ENCODE measurements at places on chromosomes 16 and 17.

DNA sequence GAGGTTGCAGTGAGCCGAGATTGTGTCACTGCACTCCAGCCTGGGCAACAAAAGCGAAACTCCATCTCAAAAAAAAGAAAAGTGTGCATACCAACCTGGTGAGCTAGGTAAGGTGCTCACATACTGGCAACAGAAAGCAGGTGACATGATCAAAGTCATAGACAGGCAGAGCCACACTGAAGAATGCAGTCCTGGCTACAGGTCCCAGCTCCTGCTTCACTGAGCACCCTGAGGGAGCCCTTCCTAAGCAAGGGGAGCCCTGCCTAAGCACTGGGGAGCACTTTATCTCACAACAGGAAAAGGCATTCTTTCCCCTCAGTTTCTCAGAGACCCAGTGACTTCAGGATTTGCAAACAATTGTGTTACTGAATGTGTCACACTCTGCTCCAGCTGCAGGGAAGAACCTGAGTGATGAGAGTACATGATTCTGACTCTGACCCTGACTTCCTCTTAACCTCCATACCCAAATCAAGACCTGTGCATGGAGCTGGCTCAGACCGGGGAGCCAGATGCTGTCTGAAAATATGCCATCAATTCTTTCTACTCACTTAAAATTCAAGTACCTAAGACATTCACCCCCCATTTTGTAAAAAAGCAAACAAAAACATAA lies 40.5 kb downstream of the ANKRD11 start:
- DNase-seq: no peak

- DNase-seq: no peak
Measured at GRCh38 chr16:79127766-79128165, 472.8 kb downstream of the MAF start.

- DNase-seq: no peak
Measured at GRCh38 chr17:28725166-28725659, 820 bp downstream of the TLCD1 start.

DNA sequence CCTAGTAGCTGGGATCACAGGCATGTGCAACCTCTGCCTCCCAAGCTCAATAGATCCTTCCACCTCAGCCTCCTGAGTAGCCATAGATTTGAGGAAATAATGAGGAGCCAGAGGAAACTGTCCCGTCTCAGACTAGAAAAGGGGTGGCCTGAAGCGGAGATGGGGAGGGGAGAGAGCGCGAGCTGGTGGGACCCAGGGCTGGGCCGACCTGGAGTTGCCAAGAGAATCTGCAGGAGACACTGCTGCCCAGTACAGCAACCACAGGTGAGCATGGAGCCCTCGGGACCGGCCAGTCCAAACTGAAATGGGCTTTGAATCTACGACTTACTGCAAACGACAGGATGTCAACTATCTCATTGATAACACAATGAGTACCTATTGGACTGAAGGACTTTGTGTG lies 24.3 kb downstream of the CD300A start:
- no peak for DNase-seq

DNA sequence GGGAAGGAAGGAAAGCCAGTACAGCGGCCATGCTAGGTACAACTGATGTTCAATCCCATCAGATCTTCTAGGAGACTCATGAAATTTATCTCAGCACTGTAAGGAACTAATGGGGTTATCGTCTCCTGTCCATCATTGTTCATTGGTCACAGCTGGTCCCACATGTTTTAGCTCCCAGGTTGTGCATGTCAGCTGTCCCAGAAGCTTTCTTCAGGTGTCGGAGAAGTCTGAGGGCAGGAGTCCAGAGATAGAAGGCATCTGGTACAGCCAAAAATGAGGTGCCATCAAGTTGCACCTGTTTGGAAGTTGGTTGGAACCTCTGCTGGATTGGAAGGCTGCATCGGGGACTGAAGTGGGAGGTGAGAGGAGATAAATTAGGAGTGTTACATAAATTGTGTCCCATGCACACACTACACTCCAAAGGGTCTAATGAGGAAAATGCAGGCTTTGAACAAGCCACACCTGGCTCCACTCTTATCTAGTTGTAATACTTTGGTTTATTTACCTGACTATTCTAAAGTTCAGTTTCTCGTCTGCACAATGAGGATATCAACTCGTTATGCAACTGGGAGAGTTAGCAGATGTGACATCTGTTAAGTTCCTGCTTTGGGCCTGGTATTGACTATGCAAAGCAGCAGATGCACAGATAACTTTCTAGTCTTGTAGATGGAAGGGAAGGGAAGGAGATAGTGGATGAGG lies 62.9 kb downstream of the MAP2K6 start:
- no peak for DNase-seq

DNA sequence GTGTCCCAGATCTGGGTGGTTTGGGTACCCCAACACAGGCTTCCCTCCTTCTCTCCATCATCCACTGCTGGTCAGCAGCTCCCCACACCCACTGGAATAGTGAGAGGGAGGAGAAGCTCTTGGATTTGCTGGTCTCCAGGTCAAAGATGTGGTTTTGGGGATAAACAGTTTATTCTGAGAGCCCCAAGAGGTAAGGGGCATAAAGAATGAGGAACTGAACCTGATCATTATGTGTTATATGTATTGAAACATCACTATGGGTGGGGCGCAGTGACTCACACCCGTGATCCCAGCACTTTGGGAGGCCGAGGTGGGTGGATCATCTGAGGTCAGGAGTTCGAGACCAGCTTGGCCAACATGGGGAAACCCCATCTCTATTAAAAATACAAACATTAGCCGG lies 3.9 kb downstream of the DPEP2 start:
- no peak for DNase-seq
